ENCODE measurements at places on chromosomes 2 and 18. TPM values are rescaled to one million over a fixed set of nuclear protein-coding genes. Genes with fewer than 3 reads are reported as not detected.

GRCh38 chr2:222613715-222614331 is 42.1 kb downstream of the FARSB start:
- DNase-seq: peak; percentile 11

DNA sequence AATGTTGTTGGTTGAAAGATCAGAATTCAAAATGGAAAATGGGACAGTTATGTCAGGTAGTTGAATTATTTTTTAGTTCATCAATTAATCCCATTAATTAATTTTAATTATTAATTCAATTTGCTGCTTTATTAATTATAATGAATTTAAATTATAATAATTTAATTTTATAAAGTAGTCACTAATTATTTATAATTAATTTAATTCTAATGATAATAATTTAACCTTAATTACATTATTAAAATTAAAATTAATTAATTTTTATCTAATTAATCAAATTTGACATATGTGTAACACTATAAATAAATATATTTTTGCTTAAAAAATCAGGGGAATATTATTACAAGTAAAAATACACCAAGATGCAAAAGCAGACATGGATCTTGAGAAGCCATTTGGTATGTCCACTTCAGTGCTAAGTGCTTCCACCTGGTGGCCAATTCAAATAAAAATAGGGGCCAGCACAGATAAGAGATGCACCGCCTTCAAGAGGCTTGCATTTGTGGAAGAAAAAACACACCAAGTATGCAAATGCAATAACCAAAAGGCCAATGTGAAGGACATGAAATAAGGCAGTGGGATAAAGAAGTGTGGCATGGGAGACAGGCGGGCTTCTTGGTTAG is 73.2 kb downstream of the MBP start:
- peak; percentile 45 for DNase-seq

Gene MBD2
- 96.3 TPM for total RNA-seq

DNA sequence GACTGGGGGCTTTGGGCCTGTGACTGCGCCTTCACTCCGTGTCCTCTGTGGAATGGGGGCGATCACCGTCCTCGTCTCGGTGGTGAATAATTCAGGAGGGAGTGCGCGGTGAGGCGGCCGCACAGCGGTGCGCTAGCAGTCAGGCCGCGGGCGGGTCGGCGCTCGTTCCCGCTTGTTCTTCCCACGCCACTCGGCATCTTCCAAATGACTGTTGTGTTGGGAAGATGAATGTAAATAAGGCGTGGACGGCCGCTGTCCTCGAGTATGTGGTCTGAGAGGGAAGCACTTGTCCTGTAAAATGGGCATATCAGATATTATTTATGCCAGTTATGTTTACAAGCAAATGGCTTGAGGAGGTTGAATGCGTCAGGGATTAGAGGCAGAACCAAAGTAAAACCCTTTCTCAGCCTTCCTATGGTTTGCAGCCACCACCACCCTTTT is 608 bp upstream of the VPS4B start:
- DNase-seq: no peak

DNA sequence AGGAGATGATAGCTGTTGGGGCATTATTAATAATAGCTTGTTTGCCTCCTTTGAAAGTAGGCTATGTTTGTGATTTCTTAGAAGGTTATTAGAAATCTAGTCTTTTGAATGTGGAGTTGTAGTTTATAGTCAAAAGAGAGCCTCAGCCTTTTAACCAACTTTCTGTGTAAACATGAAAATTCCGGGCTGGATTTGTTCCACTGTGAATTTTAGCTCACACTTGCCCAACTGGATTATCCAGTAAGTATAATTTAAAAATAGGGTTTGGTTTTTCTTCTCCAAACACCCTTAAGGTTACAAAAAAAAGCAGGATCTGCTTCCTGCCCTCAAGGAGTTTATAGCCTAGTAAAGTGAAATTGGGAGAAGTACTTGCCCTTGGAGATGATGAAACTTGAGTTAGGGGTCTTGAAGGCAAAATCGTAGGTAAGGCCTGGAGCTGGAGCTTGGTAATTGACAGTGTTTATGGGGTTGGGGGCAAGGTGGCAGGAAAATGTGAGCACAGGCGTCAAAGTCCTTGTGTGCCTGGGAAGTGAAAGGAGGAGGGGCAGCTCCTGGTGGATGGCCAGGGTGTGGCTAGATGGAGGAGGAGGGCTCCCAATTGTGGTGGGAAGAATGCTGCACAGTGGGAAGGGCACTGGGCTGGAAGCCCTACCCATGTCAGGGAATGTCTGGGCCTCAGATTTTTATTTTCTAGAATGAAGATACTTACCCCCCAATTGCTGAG is 21.3 kb downstream of the ITGA6 start:
- DNase-seq: no peak

All from thyroid gland (tissue), 4 donors.